ENCODE measurements at places on chromosomes 3 and 15.

GRCh38 chr3:14473411-14473891 is 66.7 kb downstream of the GRIP2 start:
- no peak for DNase-seq

- DNase-seq = no peak
Measured at GRCh38 chr3:101379658-101380376, 59.4 kb upstream of the IMPG2 start.

DNA sequence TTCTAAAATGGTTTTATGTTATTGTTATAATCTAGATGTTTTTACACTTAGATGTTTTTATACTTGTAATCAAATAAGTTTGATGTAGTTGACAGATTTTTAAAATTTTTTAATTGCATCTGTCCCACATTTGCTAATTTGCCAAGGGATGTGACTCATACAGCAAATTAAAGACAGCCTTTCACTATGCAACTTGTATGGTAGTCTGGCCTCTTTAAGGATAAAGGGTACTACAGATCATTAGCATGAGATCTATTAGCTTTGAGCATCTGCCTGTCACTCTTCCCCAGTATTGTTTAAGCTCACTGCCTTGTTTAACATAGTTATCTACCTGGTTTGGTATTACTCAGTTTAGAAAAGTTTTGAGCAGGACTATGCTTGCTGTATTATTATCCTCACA is 83.0 kb downstream of the NPTN start:
- no peak for DNase-seq

GRCh38 chr3:88703501-88704059 is 403.8 kb upstream of the EPHA3 start:
- DNase-seq = no peak

DNA sequence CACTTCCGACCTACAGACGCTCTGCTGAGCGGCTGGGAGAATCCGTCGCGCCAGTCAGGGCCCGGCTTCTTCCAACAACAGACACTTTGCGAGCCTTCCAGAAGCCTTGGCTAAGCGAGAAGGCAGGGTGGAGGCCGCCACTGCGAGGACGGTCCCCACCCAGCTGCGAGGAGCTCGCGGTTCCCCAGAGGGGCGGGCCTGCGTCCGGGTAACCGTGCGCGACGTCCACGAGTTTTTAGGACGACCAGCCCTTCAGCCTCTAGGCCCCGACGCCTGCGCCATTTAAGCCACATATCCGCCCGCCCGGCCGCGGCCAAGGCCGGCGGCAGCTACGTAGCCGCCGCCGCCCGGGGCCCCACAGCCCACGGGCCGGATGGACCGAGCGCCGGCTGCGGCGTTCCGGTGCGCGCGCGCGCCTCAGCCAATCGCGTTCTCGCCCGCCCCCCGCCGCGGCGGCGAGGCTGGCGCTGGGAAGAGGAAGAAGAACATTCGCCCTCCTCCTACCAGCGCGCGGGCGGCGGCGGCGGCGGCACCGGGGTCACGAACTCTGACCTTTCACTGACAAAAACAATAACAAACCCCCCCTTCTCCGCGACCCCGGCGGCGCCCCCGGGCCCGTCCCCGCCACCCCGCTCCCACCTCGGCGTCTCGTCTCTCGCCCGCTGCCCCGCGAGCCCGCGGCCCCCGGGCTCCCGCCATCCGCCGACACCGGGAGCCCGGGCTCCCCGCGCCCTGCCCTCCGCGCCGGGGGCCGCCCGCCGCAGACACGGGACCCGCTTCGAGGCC is at the start of gene NR2C2:
Gene NR2C2 (plus strand): TSS at position 484 of the 786 bp plus-strand sequence. CDS start 56,332 bp downstream, outside the sequence.
- DNase-seq = no peak

- DNase-seq = no peak
Measured at GRCh38 chr3:117149584-117149983, 440.0 kb downstream of the TUSC7 start.

GRCh38 chr15:36218322-36218721 is 361.1 kb upstream of the CDIN1 start:
- DNase-seq = no peak

DNA sequence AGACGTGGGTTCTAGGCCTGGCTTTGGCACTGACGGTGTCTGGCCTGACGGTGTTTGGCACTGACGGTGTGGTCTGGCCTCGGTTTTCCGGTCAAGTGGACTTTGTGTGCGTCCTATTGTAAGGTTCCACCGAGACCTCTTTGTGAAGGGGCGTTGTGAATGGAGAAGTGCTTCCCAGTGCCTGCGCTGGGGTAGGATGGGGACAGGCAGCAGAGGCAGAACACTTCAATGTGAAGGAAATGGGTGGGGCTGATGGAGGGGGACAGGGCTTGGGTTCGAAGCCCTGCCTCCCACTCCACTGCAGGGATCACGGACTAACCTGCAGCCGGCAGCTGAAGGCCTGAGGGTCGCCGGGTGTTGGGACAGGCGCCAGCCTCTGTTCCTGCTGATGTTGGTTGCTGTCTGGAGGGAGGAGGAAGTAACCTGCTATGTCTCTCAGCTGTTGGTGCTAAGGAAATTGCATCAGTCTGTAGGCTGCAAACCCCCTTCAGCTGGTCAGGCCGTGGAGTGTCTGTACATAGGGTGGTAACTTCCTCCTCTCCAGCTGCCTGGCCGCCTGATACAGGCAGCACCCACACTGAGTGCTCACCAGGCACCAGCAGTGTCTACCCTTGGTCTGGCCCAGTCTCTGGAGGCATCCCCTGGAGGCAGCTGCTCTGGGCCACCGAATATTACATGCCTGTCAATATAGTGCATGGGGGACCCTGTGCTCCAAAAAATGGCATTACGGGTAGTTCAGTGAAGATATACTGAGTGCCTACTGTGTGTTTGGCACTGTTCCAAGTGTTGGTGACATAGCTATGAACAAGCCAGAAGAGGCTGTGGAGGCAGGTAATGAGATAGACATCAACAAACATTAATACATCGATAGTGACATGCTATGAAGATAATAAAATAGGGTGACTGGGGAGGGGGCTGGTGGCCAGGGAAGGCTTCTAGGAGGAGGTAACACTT is 1.1 kb downstream of the TM6SF1 start:
- DNase-seq = no peak

- DNase-seq = no peak
Measured at GRCh38 chr3:134922866-134923265, 127.8 kb downstream of the EPHB1 start.

Measured in Panc1 (cell line).